ENCODE measurements at places on chromosomes 1 and 21.

- DNase-seq = no peak
Measured at GRCh38 chr1:214427871-214428277, 123.5 kb downstream of the PTPN14 start.

DNA sequence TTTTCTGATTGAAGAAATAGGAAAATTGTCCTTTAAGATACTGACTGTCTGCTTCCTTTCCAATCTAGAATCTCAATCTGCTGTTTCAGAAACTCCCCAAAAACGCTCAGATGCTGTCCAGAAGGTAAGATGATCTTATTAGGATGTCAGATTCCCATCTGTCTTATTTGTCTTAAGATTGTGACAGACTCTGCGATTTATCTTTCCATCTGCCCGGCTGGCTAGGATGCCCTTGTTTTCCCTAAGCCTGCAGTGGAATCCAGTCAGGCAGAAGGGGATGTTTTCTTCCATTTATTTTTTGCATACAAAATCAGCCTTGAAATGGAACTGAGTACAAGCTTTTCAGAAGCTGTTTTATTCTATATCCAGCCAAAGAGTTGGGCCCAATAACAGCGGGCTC lies 96.5 kb downstream of the FMN2 start:
- DNase-seq = no peak

- DNase-seq = no peak
Measured at GRCh38 chr1:46193984-46194570, 4.2 kb downstream of the POMGNT1 start.

DNA sequence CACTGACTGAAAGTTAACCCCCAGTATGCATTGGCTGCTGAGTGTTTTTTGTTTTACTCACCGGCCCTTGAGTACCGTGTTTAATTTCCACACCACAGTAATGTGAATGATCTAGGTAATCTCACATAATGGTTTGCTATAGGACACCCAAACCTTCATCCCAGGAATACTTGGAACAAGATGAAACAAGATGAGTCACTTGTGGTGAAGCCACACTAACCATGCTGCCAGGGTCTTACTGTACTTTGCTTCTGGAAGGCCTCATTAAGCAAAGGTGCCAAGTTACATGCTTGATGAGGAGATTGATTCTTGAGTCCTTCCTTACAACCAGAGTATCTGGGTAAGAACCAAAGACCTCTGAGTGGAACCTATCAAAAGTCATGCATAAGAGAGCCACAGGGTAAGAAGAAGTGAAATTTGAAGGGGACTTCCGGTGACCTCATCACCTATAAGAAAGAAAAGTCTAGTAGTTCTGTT lies 163.3 kb downstream of the NRIP1 start:
- DNase-seq = no peak

DNA sequence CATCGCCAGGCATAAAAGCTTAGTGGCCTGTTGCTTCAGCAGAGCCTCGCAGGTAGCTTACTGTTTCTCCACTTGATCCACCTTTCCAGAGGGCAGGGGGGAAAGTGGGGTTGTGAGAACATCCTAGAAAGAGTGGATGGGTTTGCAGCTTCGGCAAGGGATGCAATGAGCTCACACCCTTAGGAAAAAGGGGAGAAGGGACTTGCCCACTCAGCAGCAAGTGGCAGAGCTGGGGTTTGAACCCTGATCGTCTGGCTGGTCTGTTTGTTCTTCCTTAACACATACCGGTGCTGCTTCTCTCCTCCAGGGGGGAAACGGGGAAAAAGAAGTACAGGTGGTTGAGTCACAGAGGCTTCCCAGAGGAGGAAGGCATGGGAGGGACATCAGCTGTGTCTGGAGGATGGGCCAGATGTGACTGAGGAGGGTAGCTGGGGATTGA lies 1.0 kb downstream of the TMEM201 start:
- DNase-seq = no peak

DNA sequence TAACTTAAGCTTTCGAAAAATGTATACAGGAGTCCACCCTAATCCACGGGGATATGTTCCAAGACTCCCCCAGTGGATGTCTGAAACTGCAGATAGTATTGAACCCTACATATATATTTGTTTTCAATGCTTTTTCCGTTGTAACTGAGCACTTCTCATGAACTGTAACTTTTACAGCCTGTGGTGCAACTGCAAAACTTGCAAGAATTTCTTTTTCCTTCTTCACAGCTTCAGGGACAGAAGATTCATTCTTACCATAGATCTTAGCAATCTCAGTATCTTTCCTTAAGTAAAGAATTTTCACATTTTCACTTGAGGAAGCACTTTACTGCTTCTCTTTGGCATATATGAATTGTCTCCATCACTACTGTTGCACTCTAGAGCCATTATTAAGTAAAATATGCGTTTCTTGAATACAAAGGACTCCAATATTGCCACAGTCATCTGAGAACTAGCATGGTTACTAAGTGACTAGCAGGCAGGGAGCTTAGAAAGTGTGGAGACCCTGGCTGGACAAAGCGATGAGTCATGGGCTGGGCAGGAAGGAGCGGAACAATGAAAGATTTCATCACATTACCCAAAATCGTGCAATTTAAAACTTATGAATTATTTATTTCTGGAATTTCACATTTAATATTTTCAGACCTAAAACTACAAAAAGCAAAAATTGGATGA lies 14.1 kb downstream of the DPYD start:
- DNase-seq = peak; percentile 64

DNA sequence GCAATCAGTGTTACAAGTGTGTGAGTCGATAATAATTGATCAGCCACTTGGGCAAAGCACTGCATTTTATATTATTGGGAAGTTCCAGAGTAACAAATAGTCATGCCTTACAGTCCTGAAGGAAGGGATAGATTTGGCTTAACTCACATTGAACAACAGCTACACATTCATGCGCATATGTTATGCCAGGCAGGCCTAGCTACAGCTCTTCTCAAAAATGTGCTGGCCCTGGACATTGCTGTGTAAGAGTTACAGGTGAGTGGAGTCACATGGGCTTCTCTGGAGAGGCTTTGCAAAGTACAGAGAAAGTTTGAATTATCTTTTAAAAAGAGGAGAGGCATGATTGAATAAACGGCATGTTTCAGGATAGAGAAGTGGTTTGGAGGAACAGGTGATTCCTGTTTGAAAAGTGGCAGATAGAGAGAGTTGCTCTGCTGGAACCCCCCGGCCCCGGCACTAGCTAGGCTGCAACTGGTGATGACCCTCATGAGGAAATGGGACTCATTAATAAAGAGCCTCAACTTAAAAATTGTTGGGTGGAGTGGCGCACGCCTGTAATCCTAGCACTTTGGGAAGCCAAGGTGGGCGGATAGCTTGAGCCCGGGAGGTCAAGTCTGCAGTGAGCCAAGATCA lies 200.6 kb downstream of the CRB1 start:
- no peak for DNase-seq

DNA sequence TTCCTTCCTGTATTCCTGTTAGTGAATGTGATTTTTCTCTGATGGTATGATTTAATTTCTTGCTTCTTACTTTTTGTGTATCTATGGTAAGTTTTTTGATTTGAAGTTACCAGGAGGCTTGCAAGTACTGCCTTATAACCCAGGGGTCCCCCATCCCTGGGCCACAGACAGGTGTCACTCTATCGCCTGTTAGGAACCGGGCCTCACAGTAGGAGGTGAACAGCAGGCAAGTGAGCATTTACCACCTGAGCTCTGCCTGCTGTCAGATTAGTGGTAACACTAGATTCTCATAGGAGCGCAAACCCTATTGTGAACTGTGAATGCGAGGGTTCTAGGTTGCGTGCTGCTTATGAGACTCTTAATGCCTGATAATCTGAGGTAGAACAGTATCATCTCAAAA lies 143.3 kb downstream of the RPS6KC1 start:
- DNase-seq = no peak

DNA sequence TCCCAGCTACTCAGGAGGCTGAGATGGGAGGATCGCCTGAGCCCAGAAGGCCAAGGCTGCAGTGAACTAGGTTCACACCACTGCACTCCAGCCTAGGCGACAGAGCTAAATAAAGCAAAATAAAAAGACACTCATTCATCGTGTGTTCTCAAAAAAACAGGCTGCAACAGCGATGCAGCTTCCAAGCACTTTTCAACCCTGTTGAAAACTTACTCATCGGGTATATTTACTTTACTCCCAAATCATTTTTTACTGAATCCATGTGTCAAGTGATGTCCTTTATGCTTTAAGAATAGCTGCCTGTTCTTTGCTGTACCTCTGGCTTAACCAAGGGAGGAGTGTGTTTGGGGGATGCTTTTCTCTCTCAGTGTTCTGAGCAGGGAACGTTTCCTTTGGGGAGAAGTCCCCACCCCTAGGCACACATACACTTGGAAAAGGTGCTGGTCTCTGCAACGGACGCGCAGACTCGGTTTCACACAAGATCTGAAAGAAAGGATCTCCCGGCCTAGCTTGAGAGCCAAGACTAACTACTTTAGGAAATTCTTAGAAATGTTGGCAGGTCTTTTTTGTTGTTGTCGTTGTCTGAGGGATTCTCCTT lies 1.4 kb downstream of the MAP1LC3C start:
- DNase-seq = no peak

DNA sequence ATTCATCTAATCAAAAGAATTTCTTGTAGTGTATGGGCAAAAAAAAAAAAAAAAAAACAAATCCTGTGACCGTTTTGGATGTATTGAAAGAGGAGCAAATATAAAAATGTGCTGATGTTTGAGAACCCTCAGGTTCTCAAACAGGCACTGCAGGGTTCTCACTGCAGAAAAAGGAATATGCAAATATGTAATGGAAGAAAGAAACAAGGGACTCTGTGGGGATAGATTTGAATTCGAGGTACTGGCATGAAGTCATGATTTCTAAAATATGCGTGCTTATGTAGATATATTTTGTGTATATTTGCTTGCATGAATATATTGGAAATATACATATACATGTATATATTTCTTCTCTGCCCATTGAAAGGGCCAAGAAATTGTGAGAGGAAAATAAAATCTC lies 365.0 kb upstream of the RUNX1 start:
- DNase-seq = no peak

- no peak for DNase-seq
Measured at GRCh38 chr21:43778469-43779335, 2.6 kb upstream of the CSTB start.

DNA sequence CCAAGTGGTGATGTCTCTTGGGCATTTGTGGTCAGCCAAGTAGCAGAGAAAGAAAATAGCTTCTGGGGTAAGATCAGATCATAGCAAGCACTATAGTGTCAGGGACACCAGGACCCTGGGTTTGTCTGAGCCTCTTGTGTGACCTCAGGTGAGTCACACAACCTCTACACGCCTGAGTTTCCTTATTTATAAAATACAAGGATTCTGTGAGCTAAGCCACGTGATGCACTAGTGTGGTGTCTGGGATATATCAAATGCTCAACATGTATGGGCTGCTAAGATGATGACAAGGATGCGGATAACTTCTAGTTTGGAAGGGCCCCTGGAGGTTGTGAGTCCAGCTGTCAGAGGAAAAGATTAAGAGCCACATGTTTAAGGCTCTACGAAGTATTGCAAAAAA lies 24.5 kb upstream of the ZNF436 start:
- DNase-seq = no peak

GRCh38 chr1:1371746-1372711 lies 3.0 kb downstream of the AURKAIP1 start:
- peak; percentile 70 for DNase-seq

DNA sequence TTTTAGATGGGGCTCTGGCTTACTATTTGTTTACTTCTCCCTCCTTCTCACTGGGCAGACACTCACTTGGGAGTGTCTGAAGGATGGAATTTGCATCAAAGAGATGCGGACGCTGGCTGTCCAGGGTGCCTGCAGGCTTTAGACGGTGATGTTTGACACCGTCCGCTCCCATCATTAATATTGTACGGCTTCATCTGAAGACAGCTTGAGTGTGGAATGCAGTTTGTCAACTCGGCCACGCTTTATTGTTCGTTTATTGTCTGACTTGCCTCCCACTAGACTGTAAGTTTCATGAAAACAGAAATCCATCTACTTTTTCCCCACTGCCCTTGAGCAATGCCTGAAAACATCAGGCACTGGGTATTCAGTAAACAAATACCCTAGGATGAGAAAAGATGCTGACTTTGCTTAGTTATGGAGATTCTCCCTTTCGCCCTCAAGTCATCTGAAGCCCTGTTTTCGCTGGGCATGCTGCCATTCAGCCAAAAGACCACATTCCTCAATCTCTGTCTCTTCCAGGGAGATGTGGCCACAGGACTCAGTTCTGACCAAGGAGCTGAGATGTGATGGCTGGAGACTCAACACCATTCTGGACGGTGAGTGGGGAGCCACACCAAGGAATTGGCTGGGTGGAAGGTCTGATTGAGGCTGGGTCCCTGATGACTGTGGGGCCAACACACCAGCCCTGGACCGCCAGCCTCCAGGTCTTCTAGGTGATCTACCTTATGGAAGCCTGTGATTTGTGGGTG lies 87.6 kb downstream of the BCAR3 start:
- no peak for DNase-seq

GRCh38 chr1:78318011-78318410 lies 172.8 kb upstream of the PTGFR start:
- no peak for DNase-seq

DNA sequence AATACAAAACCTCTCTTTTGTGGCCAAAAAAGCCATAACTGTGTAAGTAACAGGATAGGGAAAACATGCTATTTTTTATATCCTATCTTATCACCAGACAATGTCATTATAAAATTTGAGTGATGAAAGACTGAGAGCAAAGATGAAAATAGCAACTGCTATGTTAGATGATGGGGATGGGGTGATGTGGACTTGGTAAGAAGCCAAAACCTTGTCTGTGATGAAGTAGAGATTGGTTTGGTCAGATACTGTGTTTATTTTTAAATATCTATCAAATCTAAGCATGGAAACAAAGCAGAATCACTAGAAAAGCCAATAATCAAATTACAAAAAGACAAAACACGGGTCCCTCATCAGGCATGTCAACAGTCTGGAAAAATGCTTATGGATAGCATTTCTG lies 631.1 kb upstream of the NR5A2 start:
- no peak for DNase-seq

- DNase-seq = peak; percentile 28
Measured at GRCh38 chr1:62530516-62531154, 66.7 kb upstream of the ANGPTL3 start.

DNA sequence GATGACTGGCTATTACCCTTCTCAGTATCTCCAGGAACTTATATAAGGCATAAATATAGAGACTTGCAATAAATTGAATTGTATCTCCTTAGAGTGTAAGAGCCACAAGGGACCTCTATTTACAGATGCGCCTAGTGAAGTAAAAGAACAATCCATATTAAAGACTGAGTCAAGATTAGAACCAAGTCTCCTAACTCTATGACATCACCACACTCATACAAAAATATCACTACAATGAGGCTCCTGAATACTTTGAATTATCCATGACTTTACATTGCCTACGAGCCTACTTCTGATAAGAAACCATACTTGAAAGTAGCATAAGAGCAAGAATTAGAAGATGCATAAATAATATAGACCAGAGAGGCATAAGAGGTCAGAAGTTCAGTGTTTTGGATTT lies 18.8 kb downstream of the DPYD start:
- no peak for DNase-seq

- DNase-seq = no peak
Measured at GRCh38 chr21:42548687-42549406, 35.2 kb downstream of the SLC37A1 start.

All from left cardiac atrium (tissue), 4 donors.